Left ventricle myocardium superior (tissue), 1 donor: ENCODE measurements at places on chromosomes 6 and 20.

DNA sequence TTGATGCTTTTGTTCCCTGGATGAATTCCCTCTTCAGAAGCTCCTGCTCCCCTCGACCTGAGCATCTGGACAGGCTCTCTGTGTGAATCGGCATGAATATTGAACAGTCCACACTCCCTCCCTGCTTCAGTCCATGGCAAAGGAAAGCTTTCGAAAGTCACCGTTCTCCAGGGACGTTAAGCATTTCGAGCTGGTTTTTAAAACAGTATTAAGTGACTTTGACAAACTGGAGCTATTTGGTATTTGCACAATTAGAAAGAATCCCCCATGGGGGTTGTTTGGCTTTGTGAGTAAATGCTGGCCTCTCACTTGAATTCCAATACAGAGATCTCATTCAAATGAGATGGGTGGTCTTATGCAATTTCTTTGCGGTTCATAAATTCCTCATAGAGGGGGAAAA, 85.3 kb upstream of the TIAM2 start:
- DNase-seq, result no peak

GRCh38 chr6:89583559-89583958, 55.0 kb downstream of the LYRM2 start:
- DNase-seq, result no peak

DNA sequence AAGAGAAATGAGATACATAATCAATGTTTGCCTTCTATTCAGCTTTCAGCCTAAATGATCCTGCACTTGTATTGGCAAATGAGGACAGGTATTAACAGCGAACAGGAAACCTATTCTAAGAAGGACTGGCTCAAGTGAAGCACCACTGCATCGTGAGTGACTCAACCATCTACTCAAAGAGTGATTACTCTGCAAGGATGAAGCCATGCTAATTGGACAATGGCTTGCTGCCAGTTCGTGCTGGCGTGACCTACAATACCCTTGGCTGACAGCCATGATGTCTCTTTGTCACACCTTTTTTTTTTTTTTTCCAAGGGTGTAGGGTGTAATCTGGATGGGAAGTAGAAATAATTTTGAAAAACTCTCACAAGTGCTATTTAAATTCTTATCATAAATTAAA, 104.9 kb downstream of the GJA10 start:
- peak; percentile 62 for DNase-seq

- DNase-seq, result peak; percentile 60
Measured at GRCh38 chr20:57434390-57434700, 43.1 kb downstream of the RBM38 start.

- no peak for DNase-seq
Measured at GRCh38 chr6:3449750-3450305, 7.0 kb downstream of the SLC22A23 start.

- no peak for DNase-seq
Measured at GRCh38 chr6:92911301-92911700, 508.1 kb downstream of the EPHA7 start.

- no peak for DNase-seq
Measured at GRCh38 chr6:108127056-108127455, 38.8 kb upstream of the NR2E1 start.

DNA sequence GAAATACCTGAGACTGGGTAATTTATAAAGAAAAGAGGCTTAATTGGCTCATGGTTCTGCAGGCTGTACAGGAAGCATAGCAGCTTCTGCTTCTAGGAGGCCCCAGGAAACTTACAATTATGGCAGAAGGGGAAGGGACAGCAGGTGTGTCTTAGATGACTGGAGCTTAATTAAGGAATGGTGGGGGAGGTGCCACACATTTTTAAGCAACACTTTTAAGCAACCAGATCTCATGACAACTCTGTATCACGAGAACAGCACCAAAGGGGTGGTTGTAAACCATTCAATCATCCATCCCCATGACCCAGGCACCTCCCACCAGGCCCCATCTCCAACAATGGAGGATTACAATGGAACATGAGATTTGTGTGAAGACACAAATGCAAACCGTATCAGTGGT, 26.9 kb downstream of the FIG4 start:
- DNase-seq, result no peak

DNA sequence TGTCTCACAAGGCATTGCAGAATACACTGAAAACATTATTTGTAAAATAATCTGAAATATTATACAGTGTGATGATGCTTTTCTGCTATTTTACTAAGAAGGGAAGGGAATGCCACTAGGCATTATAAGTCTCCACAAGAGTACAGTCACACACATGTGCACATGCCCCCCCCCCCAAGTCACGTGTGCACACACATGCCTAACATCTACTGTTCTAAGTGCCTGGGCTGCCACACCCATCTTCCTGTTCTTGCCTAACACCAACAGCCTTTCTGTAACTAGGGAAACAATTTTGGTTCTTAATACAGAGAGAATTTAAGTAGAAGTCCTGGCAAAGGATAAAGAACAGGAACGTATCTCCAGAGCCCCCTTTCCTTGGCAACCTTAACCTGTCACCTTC, 58.2 kb upstream of the BCLAF1 start:
- no peak for DNase-seq

- no peak for DNase-seq
Measured at GRCh38 chr6:111565326-111566221, 40.1 kb downstream of the TRAF3IP2 start.

DNA sequence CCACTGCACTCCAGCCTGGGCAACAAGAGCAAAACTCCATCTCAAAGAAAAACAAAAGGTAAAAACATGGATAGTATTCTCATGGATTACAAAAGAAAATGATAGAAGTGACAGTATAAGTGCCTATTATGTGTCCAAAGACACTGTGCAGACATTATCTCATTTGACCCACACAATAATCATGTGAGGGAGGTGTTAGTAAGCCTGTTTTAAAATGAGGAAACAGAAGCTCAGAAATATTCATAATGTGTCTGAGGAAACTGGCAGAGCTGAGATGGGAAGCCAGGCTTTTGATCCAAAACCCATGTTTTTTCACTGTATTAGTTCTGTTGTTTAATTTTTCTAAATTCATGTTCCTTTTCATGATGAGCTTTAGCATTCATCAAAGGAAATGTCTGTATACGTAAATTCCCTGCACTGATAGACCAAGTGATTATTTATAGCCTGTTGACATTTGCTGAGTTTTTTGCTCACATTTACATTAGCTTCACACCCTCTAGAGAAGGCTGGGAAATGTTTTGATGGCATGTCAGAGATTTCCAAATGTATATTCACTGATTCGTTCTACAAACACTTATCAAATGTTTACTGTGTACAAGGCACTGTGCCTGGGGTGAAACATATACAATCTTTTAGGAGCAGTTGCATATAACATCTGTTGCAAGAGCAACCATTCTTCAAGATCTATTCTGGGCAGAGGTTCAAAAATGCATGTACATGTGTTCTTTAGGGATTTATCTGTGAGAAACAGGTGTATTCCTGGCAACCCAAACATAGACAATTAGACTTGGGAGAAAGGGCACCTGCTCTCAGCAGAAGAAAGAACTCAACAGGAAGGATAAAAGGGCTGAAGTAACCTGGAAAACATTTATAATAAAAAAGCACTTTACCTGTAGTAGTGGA, 331.5 kb downstream of the SAMD5 start:
- no peak for DNase-seq
